ENCODE measurements at places on chromosomes 1 and 21. TPM values are rescaled to one million over a fixed set of nuclear protein-coding genes. Genes with fewer than 3 reads are reported as not detected.

Gene CFHR4
- not detected for total RNA-seq

Gene HES3
- total RNA-seq: not detected

Gene KPRP
- not detected for total RNA-seq

Gene GBP1
- total RNA-seq: 0.07 TPM

Gene ZBTB18
- total RNA-seq: 4.5 TPM

Gene B4GALT2
- 71.1 TPM for total RNA-seq

Gene CYYR1
- not detected for total RNA-seq

Gene CCDC30
- total RNA-seq: 0.80 TPM

Gene PLPPR4
- total RNA-seq: not detected

Gene INSRR
- total RNA-seq: not detected

Gene TEX38
- total RNA-seq: not detected

Gene NHLH2
- 0.03 TPM for total RNA-seq

Gene SMPDL3B
- 1.1 TPM for total RNA-seq

Gene HMCN1
- 0.03 TPM for total RNA-seq

Gene PCNX2
- total RNA-seq: 13.1 TPM

Gene AMY1A
- total RNA-seq: not detected

Gene ANGPTL3
- not detected for total RNA-seq

Gene PTPN7
- total RNA-seq: not detected

Gene AGT
- 0.14 TPM for total RNA-seq

Gene RGS4
- not detected for total RNA-seq

Gene IER5
- total RNA-seq: 43.6 TPM

Gene ADORA3
- not detected for total RNA-seq

Gene COL11A1
- total RNA-seq: 4.3 TPM

Gene LRRC38
- total RNA-seq: not detected

Gene RNU1-3
- total RNA-seq: not detected

Gene KCNE1
- not detected for total RNA-seq

Gene FLG
- total RNA-seq: under 0.01 TPM

Gene PCBP3
- 0.80 TPM for total RNA-seq

Gene CEP85
- 13.6 TPM for total RNA-seq

Gene CR1L
- total RNA-seq: not detected

Gene TNFRSF4
- not detected for total RNA-seq

Gene RAB42
- total RNA-seq: 2.1 TPM

Gene SELL
- total RNA-seq: 0.29 TPM

Gene PLA2G2F
- not detected for total RNA-seq

Gene CRP
- total RNA-seq: not detected

Gene RERE
- 26.6 TPM for total RNA-seq
